Fibroblast of skin of right quadriceps (primary cell): ENCODE measurements at places on chromosomes 7 and 10.
A peak's percentile ranks its signal among the peaks of the same experiment; 100 is the strongest.

- DNase-seq: no peak
Observed at GRCh38 chr10:50544857-50545429, 78.8 kb downstream of the SGMS1 start.

GRCh38 chr7:150866932-150867564 lies 14.7 kb downstream of the AOC1 start:
- DNase-seq: no peak

GRCh38 chr7:266851-267840 lies 22.8 kb upstream of the FOXL3 start:
- no peak for DNase-seq

DNA sequence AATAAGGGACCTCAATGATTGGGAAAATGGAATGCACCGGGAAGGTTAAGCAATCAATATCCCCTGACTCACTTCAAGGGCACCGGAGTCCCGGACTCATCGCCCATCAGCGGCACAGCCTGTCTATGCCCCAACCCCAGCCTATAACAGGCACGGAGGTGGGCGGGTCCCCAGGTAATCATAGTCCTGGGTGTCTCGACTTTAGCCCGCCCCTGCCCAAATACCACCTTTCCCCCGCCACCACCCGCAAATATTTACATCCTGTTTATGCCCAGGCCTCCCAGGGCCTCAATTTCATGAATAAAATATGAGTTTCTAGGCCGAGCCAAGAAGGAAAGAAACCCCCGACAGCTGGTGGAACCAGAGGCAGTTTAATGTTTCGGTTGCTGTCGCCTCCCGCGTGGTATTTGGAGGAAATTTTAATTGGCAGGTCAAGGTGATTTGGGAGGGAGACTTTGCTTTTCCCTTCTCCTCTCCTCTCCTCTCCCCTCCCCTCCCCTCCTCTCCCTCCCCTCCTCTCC lies 15.6 kb upstream of the RFC2 start:
- DNase-seq: peak; percentile 80

GRCh38 chr7:40965774-40966173 lies 737.1 kb downstream of the INHBA start:
- no peak for DNase-seq

GRCh38 chr10:9230625-9231024 lies 1176.1 kb downstream of the GATA3 start:
- peak; percentile 15 for DNase-seq

- no peak for DNase-seq
Observed at GRCh38 chr10:104293781-104294321, 24.9 kb downstream of the GSTO2 start.

- DNase-seq: no peak
Observed at GRCh38 chr10:86700851-86701617, 32.7 kb downstream of the LDB3 start.

DNA sequence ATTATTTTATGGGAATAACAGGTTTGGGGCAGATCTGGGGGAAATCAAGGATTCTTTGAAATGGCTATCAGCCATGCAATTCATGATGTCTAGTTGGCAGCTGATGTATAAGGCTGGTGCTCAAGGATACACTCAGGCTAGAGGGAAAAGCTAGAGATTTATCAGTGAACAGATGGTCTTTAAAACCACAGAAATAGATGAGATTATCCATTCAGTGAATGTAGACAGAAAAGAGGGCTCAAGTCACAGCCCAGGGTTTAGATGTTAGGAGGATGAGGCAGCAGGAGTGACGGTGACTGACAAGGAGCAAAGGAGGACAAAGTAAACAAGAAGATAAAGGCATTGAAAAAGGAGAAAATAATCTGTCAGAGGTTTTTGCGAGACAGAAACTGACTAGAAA lies 238.7 kb downstream of the CDK14 start:
- peak; percentile 20 for DNase-seq

DNA sequence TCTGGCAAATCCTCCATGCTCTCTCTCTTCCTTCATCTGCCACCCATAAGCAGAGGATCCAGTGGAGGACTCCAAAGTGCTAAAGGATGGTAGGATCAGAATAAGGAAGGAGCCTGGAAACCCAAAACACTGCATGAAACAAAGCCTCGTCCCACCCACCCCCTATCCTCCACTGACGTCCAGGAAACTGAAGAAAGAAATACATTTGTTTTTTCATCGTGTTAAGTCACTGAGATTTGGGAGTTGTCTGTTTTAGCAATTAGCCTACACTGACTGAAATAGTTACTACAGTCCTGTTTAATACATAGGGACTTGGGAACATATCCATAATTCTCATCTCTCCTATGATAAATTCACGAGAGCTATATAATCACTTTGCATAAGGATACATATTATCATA lies 14.8 kb downstream of the ANXA7 start:
- DNase-seq: no peak

DNA sequence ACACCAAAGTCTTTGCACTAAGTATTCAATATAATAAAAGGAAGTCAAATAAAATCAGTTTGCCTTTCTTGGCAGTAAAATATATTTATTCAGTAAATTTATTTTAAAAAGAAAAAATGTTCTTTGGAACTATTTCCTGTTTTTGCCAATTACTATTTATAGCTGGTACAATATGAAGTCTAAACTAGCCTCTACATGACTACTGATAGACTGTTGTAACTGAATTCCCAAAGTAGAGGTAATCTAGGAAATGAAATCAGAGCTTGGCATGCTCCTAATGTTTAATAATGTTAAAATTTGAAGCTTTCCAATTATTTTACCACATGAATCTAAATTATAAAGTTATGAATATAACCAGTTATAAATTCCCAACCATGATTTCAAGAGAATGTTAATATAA lies 385.5 kb downstream of the SEMA3D start:
- no peak for DNase-seq

DNA sequence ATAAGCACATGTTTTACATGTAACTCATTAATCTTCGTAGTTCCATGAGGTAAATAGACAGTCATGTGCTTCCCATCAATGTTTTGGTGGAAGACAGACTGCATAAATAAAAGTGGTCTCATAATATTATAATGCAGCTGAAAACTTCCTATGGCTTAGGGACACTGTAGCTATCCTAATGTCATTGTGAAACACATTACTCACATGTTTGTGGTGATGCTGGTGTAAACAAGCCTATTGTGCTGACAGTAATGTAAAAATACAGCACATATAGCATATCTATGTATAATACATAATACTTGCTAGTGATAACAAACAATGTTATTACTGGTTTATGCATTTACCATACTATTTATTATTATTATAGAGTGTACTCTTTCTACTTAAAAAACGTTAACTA lies 37.2 kb upstream of the PLXDC2 start:
- DNase-seq: no peak

- peak; percentile 80 for DNase-seq
Observed at GRCh38 chr7:66055321-66055956, 20.2 kb upstream of the ASL start.

GRCh38 chr7:129122078-129122750 lies 22.3 kb upstream of the TSPAN33 start:
- no peak for DNase-seq

- DNase-seq: no peak
Observed at GRCh38 chr10:72263613-72264241, 10.0 kb upstream of the DDIT4 start.

GRCh38 chr10:118210276-118210675 lies 131.8 kb downstream of the FAM204A start:
- peak; percentile 47 for DNase-seq

GRCh38 chr10:69348816-69349541 lies 67.7 kb downstream of the TACR2 start:
- DNase-seq: peak; percentile 89

GRCh38 chr10:80148166-80148805 lies 15.8 kb downstream of the PLAC9 start:
- no peak for DNase-seq
